ENCODE measurements at places on chromosomes 1 and 21.
A peak's percentile ranks its signal among the peaks of the same experiment; 100 is the strongest.

GRCh38 chr1:166701603-166702100, 137.6 kb upstream of the POGK start:
- DNase-seq: no peak

- DNase-seq: no peak
These were observed 9.3 kb downstream of the COQ8A start for GRCh38 chr1:226949401-226949800.

GRCh38 chr1:214957330-214958137, 125.0 kb upstream of the KCNK2 start:
- DNase-seq: peak; percentile 94

GRCh38 chr1:6824665-6825368, 39.6 kb downstream of the CAMTA1 start:
- no peak for DNase-seq

- peak; percentile 58 for DNase-seq
These were observed 836.1 kb upstream of the ADAMTS5 start for GRCh38 chr21:27802816-27803475.

- DNase-seq: no peak
These were observed 418.5 kb upstream of the PKN2 start for GRCh38 chr1:88265606-88266005.

- peak; percentile 64 for DNase-seq
These were observed 556 bp downstream of the WDR77 start for GRCh38 chr1:111448482-111448917.

GRCh38 chr1:39720094-39720999, 18.3 kb upstream of the PPIE start:
- peak; percentile 89 for DNase-seq

- peak; percentile 68 for DNase-seq
These were observed 8.6 kb downstream of the LMOD1 start for GRCh38 chr1:201937624-201938213.

DNA sequence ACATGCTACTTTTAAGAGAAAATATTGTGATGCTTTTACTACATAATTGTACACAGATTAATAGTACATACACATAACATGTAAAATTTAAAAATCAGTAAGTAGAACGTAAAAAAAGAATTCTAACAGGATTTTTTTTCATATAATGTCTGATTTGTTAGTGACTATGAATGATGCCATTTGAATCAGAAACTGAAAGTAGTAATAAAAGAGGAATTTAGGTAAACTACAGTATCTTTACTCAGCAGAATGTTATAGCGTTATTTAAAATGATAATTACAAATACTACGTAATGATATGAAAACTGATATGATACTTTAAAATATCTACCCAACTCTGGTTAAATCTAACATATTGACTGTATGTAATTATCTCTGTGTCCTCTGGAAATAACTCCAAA, 116.1 kb downstream of the DENND1B start:
- no peak for DNase-seq

DNA sequence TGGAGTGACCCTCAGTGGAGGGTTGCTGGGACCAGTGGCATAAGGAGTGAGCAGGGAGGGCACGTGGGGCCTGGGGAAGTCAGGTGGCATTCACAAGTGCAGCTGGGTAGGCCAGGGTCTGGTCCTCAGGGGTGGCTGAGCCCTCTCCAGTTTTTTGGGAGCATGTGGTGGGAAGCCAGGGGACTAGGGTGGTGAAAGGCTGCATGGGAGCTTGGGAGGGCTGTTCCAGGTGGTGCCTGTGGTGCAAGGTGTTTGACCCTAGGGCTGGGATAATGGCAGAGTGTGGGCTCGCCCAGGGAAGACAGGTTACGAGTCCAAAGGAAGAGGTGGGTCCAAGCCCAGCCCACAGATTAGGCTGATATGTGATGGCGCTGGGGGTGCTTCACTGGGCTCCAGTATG, 30.5 kb downstream of the MAN1C1 start:
- no peak for DNase-seq

DNA sequence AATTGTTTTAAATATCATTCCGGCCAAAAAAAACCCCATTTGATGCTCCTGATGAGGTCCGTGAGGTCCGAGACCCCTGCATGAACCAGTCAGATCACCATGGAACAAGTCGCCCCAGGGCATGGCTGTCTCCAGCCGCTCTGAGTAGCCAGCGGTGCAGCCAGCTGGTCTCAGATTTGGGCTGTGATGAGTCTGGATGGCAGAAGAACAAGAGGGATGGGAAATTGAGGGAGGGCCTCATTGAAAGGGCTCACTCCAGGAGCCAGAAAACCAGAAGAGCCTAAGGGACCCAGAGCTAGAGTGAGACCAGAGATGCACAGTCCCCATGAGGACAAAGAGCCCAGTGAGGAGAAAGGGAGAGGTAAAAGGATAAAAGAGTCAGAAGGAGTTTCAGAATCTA, 174.0 kb downstream of the TOMM20 start:
- DNase-seq: no peak

GRCh38 chr1:226738995-226739695, at the start of gene ITPKB:
TSS of gene ITPKB (minus strand) at chr1:226739282. CDS start at chr1:226737458, 1,824 bp downstream.
- DNase-seq: peak; percentile 66

DNA sequence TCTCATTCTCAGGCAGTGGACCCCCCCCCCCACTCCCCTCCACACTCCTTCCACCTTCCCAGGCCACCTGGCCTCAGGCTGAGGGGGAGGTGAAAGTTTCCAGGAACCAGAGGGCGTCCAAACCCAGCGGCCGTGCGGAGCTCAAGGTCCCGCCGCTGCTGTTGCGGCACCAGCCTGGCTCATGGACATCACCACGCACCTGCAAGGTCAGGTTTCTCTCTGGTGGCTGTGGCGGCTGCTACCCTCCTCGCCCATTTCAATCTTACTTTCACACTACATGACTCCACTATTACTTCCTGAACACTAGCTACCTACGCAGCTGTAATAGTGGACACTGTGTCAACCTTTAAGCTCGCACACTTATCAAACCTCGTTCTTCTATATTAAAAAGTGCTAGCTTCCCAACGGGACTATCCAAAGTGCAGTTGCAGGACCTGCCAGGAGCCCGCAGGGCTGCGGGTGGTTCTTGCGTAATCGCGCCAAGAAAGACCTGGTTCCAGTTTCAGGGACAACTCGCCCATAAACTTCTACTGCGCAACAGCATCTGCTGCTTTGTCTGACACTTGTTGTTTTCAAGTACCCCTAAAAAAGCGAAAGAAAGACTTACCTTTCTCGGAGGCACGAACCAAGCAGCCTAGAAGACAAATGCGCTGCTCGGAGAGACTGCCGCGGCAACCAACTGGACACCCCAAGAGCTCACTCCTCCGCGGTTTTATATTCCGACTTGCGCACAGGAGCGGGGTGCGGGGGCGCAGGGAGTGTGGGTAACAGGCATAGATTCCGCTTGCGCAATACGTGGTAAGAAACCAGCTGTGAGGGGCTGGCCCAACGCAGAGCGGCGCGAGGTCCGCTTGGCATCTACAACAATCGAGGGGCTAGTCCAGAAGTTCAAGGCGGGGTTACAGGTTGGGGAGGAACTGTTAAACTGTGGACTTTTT, at the start of gene DIRAS3:
Gene DIRAS3, minus strand, starts transcription at position 687 of the 938 bp plus-strand sequence. CDS start 3,330 bp downstream, outside the sequence.
- DNase-seq: peak; percentile 80

- DNase-seq: peak; percentile 86
These were observed 24.1 kb upstream of the ALDH4A1 start for GRCh38 chr1:18926315-18927081.

DNA sequence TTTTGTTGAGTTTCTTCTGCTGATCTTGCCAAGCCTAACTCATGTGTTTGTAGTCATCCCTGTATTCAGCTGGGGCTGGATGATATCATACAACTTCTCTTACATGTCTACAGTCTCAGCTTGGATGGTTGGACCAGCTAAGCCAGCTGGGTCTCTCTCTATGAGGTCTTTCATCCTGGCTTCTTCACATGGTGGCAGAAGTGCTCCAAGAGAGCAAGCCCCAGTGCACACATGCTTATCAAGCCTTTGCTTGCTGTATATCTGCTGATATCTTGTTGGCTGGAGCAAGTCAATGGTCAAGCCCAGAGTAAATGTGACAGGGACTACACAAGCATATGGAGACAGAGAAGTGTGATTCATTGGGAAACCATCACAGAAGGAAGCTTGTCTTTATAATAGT, 29.2 kb upstream of the SLC44A5 start:
- DNase-seq: no peak

DNA sequence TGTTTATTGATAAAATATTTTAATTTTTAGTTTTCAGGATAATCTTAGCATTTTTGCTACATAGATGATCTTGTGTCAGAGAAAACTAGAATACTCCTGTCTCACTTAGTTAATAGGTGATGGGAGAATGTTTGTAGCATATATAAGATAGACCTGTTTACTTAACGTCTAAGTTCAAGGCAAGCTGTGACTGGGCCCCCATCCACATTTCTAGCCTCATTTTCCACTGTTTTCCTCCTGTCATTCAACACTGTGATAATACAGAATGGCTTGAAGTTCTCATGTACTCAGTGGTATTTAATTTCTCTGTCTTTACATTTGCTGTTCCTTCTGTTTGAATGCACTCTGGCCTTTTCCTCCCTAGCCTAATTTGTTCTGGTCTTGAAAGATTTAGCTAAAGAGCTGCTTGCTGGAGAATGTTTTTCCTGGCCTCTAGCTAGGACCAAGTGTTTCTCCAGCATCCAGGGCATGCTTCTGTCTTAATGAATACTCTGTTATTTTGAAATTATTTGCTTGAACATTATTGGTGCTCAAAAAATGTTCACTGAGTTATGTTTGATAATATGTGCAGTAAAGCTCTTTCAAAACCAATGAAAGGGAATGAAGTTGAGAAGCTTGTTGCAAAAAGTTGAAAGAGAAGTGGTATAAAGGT, 37.3 kb downstream of the USP25 start:
- DNase-seq: peak; percentile 34

GRCh38 chr1:38039331-38040088, 7.1 kb downstream of the POU3F1 start:
- DNase-seq: no peak

GRCh38 chr1:56400526-56400925, 178.8 kb downstream of the PLPP3 start:
- DNase-seq: no peak

GRCh38 chr1:19730232-19730631, 65.6 kb downstream of the HTR6 start:
- no peak for DNase-seq

- peak; percentile 49 for DNase-seq
These were observed 26.8 kb downstream of the IFFO2 start for GRCh38 chr1:18929686-18930085.

DNA sequence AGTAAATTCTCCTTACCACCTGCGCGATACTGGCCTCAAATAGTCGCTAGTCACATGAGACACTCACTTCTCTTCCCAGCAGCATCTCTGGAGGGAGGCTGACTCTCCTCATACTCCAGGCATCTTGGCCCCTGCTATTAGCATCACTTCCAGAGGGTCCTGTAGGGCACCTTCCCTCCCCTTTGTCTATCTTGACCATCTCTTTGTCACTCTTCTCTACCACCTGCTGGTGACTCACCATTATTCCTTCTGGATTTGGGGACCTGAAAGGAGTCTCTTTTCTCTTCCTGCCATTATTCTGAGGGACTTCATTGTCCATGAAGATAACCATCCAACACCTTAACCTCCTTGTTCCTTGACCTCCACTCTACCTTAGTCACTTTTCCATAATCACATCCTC, 31.7 kb upstream of the GPR37L1 start:
- no peak for DNase-seq

DNA sequence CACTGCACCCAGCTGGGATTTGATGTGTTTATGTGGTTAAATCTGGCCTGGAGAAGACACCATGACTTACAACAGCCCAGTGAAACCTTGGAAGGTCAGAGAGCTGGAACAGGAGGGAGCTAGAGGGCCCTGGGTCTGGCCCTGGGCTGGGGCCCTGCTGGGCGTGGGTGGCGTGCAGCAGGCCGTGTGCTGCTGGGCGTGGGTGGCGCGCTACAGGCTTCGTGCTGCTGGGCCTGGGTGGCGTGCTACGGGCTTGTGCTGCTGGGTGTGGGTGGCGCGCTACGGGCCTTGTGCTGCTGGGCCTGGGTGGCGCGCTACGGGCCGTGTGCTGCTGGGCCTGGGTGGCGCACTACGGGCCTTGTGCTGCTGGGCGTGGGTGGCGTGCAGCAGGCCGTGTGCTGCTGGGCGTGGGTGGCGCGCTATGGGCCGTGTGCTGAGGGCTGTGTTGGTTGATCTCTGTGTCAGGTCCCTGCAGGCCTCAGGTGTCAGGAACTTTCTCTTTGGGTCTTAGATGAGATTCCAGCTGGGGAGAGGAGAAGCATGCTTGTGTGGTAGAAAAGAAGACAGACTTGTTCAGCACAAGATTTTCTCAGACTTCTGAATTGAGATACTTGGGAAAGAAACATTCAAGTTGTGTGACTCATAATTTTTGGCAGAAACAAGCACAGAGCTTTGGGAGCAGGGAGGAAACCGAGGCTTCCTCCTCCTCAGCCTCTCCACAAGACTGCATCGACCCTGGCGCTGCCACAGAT, 66.0 kb downstream of the COL18A1 start:
- peak; percentile 88 for DNase-seq

DNA sequence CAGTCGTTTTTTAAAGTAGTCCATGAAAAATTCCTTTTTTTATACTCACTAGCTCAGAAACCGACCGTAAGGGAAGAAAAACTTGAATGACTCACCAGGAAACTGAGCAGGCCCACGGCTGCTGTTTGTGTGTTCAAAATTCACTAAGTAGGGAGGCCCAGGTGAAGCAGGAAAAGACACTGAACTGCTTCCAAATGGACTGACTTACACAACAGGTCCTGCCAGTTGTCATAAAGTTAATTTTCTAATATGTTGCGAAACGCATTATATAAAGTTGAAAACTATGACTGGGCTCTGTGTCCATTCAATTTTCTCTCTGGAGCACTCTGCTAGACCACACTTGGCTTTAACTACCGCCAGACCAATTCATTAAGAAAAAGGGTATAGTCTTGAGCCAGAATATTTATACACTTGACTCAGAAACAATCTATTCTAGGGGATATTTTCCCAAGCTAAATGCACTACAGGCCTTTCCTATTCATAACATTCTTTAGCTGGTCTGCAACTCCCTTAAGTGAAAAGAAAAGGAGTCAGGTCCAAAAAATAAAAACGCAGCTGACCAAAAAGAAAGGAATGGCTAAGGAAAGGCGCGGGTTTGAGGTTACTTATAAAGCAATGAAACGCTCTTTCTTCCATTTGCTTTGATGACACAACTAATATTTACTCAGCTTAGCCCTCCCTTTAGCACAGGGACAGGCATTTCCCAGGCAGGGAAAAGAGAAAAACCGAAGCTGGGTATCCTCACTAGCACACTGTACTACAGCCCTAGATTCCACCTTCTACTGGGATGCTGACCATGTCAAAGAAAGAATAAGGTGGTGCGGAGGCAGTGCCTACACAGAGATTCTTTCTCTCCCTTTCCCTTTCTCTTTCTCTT, 306.3 kb upstream of the ESRRG start:
- DNase-seq: peak; percentile 59

DNA sequence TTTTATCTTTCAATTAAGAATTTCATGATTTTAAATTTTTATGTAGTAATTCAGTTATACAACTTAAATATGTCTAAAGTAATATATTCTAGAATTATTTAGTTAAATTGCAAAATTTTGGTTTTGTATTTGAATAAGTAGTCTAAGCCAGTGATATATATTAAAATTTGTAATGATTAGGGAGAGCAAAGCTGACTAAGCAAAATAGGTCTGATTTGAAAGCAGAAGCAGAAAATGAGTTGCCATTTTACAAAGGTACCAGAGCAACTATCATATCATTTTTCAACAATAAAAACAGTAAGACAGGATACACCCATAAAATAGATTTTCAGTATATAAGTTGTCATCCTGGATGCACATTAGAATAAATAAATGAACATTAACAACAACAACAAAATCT, 177.9 kb downstream of the COP1 start:
- no peak for DNase-seq

- no peak for DNase-seq
These were observed 189.9 kb upstream of the SNX7 start for GRCh38 chr1:98471633-98472032.

All from adipocyte (in vitro differentiated cells).